ENCODE measurements at places on chromosomes 4 and X.

- no peak for DNase-seq
Measured at GRCh38 chr4:87057835-87058355, 123.1 kb downstream of the AFF1 start.

DNA sequence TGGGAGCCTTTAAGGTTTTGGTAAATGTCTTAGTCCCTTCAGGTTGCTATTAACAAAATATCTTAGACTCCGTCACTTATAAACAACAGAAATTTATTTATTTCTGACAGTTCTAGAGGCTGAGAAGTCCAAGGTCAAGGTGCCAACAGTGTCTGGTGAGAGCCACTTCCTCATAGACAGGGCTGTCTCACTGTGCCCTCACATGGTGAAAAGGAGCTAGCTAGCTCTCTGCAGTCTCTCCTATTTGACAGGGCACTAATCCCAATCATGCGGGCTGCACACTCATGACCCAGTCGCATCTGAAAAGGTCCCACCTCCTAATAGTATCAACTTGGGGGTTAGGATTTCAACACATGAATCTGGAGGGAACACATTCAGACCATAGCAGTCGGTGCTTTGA, 63.4 kb upstream of the KLF3 start:
- peak; percentile 83 for DNase-seq

GRCh38 chr4:170423137-170423536, 333.4 kb upstream of the AADAT start:
- DNase-seq, result no peak

- DNase-seq, result no peak
Measured at GRCh38 chr4:40187386-40187906, 9.4 kb upstream of the RHOH start.

DNA sequence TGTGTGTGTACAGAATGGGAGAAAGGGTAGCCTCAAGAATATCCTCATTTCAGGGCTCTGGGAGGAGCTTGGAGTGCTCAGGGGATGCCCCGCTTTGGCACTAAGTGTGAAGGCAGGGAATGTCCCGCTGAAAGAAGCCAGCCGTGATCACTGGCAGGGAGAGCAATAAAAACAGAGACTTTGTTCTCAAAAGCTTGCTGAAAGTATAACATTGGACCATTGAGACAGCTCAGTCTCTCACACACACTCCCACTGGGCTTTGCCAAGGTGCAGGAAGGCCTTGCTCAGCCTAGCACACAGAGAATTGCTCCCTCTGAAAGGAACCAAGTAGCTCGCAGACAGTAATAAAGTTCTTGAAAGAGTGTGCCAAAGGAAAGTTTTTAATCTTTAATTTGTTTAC, 143.8 kb upstream of the SLITRK2 start:
- DNase-seq, result no peak

GRCh38 chrX:96453139-96453538, 231.5 kb upstream of the DIAPH2 start:
- peak; percentile 63 for DNase-seq

- no peak for DNase-seq
Measured at GRCh38 chr4:7803371-7803770, 136.3 kb downstream of the AFAP1 start.

DNA sequence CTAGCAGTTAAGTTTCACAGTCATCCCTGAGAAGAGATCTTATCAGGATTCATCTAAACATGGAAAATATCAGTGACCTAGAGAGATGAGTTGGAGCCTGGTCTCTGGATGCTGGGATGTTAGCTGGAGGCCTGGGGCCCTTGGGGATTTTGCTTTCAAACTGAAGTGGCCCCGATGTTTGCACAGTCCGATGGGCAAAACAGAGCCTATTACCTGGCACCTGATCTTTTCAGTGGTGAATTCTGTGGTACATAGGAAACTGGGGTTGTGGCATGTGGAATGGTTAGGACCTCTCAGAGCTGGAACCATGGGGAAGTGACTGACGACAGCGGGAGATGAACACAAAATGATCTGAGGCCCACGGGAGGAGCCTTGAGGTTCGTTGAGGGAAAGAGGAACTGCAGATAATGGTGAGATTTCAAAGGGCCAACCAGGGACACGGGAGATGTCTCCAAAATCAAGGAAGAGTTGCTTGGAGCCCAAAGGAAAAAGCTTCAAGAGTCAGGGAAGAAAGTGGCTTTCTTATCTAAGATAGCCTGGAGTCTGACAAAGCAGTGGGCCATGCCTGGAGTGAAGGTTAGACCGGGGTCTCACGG, 17.8 kb upstream of the TENM3 start:
- DNase-seq, result no peak

DNA sequence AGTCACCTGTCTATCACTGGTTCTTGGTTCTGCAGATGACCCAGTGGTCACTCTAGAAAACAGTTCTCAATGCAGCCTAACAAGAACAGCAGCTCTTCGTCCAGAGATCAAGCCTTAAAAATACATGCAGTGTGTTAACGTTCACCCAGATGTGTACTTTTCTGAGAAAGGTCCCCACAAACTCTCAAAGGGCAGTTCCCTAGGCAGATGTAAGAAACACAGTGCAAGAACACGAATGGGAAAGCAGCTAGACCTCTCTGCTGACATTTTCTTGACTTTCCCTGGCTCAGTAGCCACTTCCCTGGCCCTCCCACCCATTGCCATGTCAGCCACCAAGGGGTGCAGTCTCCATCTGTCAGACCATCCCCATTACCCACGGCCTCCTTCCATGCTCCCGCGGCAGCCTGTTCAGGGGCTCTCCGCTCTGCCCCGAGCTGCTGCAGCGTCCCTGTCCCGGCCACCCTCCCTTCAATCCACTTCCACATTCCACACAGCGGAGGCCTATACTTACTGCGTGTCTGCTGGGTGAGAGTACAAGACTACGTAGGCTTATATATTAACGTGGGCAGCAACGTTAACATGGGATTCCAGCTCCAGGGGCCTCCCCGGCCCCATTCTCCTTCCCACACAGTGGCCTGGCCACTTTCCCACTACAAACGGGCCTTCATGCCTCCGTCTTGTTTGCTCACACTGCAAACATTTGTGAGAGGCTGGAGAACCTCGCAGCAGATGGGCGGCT, 34.3 kb downstream of the IRF2 start:
- DNase-seq, result peak; percentile 59

DNA sequence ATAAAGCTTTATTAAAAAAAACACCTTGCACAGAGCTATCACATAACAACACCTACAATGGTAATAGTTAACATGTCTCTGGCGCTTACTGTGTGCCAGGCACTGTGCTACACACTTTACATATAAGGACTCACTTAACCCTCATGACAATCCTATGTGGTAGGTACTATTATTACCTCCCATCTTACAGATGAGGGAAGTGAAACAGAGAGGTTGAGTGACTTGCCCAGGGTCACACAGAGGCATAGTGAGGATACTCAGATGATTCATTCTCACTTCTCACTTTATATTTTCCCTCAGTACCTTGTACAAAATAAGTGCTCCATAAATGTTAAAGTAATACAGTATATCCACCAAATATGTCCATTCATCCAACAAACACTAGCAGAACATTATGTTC, 43.4 kb upstream of the IQSEC2 start:
- DNase-seq, result no peak

DNA sequence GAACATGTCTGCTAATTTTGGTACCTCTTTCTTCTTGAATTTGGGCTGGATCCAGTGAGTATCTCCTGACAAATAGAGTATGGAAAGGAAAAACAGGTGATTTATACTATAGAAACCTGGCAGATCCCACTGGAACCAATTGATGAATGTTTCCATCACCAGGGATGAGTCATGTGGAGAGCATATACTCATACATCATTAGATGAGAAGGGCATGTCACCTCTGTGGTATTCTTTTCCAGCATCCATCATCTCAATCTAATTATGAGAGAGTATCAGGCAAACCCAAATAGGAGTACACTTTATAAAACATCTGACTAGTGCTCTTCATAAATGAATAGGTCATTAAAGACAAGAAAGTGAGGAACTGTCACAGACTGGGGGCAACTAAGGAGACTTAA, 90.7 kb downstream of the CLDN22 start:
- DNase-seq, result no peak

DNA sequence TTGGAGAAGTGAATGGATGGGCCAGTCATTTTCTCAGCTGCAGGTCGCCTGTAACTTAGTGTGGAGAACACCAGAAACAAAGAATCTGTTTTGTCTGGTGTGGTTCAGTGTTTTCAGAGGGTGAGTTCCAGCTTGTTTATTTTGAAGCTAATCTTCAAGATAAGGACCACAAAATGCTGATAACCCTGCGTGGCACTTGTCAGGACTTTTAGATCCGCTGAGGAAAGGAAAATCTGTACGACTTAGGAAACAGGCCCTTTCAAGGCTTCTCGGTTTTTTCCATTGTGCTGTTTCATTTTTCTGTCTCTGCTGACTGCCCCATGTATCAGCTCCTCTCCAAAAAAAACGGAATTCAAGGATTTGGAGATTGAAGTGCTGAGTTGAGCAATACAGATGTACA, 8.7 kb upstream of the ANAPC4 start:
- DNase-seq, result no peak

DNA sequence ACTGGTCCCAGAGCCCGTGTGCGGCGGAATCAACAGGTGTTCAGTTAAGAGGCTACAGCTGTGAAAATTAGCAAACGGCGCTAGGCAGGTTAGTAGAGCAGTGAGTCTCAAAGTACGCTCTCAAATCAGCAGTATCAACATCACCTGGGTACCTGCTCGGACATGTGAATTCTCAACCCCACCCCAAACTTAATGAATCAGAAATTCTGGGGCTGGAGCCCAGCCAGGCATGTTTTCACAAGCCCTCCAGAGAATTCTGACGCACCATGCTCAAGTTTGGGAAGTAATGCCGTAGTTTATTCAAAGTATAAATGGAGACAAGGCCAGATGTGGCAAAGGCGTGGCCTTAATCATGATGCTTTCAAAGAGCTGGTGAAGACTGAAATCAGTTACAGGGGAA, 58.2 kb upstream of the PTCHD1 start:
- DNase-seq, result no peak

- DNase-seq, result peak; percentile 67
Measured at GRCh38 chr4:185127021-185127925, 15.8 kb upstream of the SLC25A4 start.

GRCh38 chrX:119292445-119292844, 56.4 kb downstream of the PGRMC1 start:
- DNase-seq, result peak; percentile 21

- no peak for DNase-seq
Measured at GRCh38 chr4:43822621-43823020, 626.0 kb downstream of the KCTD8 start.

- no peak for DNase-seq
Measured at GRCh38 chr4:168722391-168722790, 225.5 kb downstream of the PALLD start.

DNA sequence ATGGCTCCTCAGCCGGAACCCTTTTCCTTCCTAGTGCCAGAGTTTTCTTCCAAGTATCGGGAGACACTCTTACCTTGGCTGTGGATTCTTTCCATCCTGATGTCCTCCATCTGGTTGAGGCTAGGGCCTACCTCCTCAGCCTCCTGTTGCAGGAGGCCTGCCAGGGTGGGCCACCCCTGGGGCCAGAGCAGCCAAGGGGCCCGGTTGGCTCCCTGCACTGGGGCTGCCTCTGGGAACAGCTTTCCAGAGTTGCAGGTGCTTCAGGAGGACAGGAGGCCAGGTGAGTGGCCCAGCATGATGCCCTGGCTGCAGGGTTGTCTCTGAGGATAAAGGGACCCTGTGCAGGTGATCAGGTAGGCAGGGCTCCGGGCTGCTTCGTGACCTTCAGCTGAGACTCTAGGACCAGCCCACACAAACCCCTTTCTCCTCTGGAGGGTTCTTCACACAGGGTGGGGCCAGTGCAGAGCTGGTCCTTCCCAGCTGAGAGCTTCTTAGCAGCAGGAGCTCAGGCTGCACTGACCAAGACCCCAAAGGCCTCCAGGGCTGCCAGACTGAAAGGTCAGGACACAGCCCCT, 5.3 kb upstream of the GPR78 start:
- DNase-seq, result no peak

- peak; percentile 10 for DNase-seq
Measured at GRCh38 chr4:183257808-183258207, 62.3 kb downstream of the CLDN22 start.

DNA sequence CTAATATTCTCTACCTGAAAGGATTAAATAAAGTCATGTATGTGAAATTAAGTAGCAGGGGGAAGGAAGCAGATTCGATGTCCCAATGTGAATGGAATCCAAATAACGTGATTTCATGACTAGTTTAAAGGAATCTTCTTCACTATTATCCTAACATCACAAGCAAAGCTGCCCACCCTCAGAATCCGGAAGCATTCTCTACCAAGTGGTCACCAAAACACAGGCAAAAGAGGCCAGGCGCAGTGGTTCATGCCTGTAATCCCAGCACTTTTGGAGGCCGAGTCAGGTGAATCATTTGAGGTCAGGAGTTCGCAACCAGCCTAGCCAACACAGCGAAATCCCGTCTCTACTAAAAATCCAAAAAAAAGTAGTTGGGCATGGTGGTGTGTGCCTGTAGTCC, 212.9 kb downstream of the LDB2 start:
- DNase-seq, result no peak

DNA sequence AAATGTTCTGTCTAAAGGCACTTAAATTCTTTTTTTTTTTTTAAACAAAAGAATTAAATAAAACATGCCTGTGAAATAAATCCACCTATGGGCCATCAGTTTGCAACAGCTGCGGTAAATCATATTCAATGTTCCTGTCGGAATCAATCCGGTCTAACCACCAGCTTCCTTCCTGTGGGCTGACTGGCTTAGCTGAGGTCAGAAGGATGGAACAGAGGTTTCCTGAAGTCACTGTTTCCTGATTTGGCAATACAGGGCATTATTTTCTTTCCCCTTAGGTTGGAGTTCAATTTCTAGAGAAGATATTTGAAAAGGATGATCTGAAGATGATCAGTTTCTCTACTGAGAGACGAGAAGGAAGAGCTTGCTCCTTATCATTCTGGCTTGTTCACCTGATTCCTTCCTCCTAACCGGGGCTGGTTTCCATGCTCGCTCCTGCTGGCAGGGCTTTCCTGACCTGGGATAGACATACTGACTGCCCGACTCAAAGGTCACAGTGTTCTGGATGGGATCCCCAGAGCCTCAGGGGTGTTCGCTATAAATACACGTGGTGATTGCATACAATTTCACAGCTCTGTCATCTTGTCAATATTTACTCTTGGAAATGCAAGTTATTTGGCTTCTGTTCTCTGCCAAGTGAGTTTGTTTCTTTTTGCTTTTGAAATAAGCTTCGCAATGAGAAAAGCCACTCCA, 21.7 kb downstream of the PDLIM3 start:
- DNase-seq, result peak; percentile 64

DNA sequence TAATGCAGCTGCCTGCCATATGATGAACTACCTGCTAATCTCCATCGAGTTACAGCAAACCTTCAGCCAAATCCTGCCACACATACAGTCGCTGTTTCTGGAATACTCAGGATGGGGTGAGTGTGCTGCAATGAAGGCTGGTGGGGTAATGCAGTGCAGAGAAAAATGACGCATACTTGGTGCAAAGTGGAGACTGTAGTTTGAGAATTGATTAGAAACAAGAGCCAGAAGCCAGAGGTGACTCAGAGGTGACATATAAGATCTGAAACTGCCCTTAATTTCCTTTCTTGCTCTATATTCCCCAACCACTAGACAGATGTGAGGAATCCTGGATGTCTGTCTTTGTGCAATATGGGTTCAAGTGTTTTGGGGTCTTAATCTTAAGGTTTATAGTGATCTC, 22.0 kb downstream of the C4orf54 start:
- no peak for DNase-seq

Measured in DMS53 (cell line).